LHCN-M2 (cell line): ENCODE measurements at places on chromosomes 7 and 10. TPM values are rescaled to one million over a fixed set of nuclear protein-coding genes. Genes with fewer than 3 reads are reported as not detected.

The ADRB1 gene
- total RNA-seq, result 0.11 and 0.13 TPM in 2 replicates

The GLRX3 gene
- total RNA-seq, result 133 and 163 TPM in 2 replicates

The PNLIPRP3 gene
- 0.06 TPM in 1 of 2 replicates, not detected in the other for total RNA-seq

The WEE2 gene
- not detected in 2 replicates for total RNA-seq

The MOGAT3 gene
- total RNA-seq, result not detected in 2 replicates

The NYAP1 gene
- total RNA-seq, result 0.13 and 0.23 TPM in 2 replicates

The NANOS1 gene
- total RNA-seq, result 0.45 and 0.98 TPM in 2 replicates

The FAM200A gene
- 11.4 and 15.0 TPM in 2 replicates for total RNA-seq

The KLF14 gene
- total RNA-seq, result not detected in 2 replicates

The GTPBP4 gene
- total RNA-seq, result 50.1 and 57.2 TPM in 2 replicates

The EEF1AKMT2 gene
- 27.6 and 37.1 TPM in 2 replicates for total RNA-seq

The GIMAP8 gene
- 0.06 TPM in 1 of 2 replicates, not detected in the other for total RNA-seq
